Fibroblast of villous mesenchyme (primary cell): ENCODE measurements at places on chromosomes 7 and 10. TPM values are rescaled to one million over a fixed set of nuclear protein-coding genes. Genes with fewer than 3 reads are reported as not detected.

DNA sequence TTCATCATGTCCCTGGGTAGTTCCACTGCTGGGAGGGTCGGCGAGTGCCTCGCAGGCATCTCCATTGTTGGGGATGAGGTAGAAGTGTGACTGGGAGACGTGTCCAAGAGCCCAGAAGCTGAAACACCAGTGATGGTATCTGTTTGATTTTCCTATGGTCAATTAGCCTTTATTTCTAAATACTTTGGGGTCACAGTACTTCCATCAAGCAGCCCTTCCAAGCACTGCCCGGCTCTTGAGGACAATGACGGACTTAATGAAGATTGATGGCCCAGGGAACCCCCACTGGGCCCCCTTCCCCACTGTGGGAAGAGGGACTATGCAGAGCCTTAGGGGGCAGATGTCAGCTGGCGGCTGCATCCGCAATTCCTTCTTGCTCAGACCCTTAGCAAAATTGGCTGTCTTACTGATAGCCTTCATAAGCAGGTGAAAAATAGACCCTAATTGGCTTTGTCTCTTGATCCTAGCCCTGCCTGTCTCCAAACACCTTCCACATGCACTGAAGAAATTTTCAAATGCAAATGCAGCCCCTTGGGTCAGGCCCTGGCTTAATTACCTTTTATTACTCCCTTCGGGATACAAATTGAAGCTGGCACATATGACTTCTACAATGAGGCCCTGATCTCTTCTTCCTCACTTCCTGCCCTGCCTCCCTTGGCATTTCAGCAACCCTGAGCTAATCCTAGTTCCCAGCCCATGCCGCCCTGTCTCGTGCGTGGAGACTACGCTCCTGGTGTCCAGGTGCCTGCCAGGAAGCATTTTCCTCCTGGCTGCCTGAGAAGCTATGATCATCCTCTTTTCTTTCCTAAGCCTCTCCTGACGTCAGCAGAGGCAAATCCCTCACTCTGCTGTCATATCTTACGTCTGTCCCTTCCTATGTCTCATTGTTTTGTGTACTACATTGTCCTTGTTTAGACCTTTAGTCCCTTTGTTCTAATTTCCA lies 124.5 kb upstream of the GDF10 start:
- DNase-seq: no peak

GRCh38 chr10:120426306-120426705 lies 30.7 kb upstream of the PLPP4 start:
- no peak for DNase-seq

GRCh38 chr7:146412781-146413180 lies 296.2 kb downstream of the CNTNAP2 start:
- DNase-seq: no peak

- no peak for DNase-seq
Measured at GRCh38 chr7:24769851-24770250, 12.6 kb upstream of the GSDME start.

DNA sequence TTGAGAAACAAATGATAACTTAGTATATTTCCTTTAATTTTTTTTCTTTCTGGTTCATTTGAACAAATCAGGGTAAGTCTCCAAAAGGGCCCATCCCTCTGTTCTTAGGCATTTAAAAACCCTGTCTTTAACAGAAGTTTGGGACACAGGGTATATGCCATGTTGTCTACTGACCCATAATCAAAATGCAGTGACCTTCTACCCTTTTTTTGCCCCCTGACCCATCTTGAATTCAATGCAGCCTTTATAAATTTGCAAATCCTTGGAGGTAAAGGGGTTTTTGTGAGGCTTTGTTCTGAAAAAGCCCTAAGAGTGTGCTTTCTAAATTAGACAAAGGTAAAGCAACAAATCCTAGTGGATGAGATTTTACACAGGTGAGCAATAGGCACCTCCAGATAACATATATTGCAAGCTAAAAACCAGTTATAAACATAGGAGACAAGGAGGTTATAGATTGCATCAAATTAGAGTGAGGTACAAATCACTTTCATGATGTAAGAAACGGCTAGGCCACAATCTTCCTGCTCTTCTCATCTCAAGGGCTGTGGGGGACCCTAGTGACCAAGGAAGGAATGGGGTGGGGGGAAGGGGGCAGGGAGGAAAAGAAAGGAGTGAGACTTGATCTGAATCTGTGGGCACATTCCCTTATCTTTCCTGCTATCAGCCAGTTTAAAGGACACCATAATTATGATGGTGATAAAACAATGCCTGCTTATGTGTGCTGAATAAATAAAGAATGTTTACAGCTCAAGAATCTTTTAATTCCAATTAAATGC lies 2.7 kb downstream of the SKIDA1 start:
- no peak for DNase-seq

- DNase-seq: peak; percentile 82
Measured at GRCh38 chr7:151232917-151233701, 826 bp downstream of the CHPF2 start.

DNA sequence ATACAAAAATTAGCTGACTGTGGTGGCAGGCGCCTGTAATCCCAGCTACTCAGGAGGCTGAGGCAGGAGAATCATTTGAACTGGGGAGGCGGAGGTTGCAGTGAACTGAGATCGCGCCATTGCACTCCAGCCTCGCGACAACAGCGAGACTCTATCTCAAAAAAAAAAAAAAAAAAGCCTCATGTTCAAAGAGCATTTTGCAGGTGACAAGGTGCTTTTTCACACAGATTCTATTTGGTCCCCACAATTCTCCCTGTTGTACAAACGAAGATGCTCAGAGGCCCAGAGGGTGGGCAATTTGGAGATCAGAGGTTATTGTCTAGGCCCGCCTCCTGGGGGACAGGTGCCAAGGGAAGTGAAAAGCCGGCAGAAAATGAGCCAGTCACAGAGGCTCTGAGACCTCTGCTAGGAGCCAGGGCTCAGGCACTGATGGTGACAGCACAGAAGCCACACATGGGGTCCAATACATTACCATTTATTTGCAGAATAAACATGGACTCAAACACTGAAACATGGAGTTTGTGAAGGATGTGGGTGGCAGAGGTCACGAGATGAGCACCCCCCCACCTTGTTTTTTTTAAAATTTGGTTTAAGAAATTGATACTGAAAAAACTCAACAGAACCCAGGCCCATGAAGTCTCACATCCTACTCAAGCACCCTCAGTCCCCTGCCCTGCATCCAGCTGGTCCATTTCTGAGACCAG lies 882 bp upstream of the GAL3ST4 start:
- no peak for DNase-seq

DNA sequence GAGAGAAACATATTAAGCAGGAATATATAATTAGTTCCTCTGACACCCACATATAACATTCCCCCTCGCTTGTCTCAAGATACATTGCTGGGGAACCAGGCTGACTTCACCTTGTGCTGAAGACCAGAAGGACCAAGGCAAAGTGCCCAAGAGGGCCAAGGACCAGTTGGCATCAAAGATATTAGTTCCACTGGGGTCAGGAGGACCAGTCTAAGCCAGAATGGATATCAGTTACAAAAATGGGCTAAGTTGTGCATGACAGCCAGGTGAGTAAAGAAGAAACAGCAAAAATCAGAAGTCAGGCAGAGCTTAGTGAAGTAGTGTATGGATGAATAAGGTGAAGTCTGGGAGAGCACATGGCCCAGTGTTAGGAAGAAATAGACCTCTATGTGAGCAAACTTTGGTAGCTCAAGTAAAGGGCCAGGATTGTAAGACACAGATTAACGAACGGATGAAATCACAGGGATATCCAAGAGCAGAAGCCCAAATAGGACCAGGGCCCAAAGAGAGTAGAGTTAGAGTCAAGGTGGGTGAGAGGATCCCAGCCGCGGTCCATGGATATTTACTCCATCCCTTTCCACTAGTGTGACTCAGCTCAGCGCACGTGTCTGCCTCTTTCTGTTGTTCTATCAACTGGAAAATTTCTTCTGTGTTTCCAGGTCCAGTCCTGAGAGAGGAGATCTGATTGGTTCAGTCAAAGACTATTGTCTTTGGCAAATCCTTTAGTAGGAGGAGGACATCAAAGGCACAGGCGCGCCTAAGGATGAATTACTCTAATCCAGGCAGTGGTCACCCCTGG lies 5.0 kb downstream of the CALD1 start:
- peak; percentile 44 for DNase-seq

The SLC16A12 gene
- under 0.01 TPM in 2 replicates for total RNA-seq

The ASB10 gene
- not detected in 2 replicates for total RNA-seq

The TMEM229A gene
- not detected in 2 replicates for total RNA-seq

The APBB1IP gene
- 3.2 and 4.3 TPM in 2 replicates for total RNA-seq

The MRLN gene
- total RNA-seq: not detected in 2 replicates
